ENCODE measurements at places on chromosomes 16 and 17.

DNA sequence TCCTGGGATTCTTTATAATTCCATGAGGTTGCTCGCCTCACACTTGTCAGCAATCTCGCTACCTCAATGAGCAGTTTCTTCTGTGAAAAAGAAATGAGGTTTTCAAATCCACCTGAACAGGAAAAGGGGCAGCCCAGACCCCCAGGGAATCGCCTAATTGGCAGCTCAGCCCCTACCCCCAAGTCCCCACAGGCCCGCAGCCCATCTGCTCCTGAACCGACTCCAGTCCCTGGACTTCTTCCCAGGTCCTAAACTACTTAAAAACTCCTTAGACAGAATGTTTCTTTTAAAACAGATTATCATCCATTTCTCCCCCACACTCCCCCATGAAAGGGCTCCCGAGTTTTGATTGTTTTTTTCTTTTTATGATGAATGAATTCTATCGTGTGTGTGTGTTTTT lies 89.8 kb downstream of the PMP22 start:
- peaks cover 5% of the 10 kb centered on the region for H3K27me3 ChIP-seq
- no peaks in the 10 kb centered on the region for H3K4me1 ChIP-seq
- H3K27ac ChIP-seq, result no peak overlapping the region
- H3K4me3 ChIP-seq, result no peak overlapping the region

DNA sequence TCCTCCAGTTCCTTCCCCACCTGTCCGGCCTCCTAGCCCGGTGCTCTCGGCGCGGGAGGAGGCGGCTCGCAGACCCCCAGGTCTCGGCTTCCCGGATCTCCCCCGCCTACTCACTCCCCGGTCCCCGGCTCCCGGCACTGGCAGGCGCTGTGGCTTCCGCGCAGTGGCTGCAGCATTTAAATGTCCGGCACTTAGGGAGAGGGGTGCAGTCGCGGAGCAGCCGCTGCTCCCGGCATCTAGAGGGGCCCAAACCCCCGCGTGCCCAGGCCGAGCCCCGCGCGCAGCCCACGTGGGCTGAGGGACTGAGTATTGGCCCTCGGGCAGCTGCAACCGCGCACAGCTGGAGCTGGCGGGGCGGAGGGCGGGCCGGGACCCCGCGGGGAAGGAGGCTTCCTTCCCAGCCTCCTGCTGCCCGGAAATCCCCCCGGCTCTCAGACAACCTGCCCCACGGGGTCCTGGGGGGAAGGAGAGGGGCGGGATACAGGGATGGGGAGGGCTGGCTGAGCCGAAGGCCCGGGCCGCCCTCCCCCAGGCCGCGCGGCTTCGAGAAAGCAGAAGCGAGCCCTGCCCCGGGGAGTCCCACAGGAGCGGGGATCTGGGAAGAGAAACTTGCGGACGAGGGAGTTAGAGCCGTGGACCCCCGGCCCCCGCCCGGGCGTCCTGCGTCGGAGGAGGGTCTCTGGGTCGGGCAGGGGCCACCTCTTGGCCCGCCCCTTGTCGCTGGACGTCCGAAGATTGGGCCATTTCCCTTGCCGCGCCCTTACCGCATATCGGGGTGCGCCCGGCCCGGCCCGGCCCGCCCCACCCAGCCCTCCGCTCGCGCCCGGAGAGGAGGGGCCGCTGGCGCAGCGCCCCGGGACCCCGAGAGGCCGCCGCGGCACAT lies at the start of gene MMP25:
TSS of gene MMP25 (plus strand) at position 804 of the 883 bp plus-strand sequence. CDS start 357 bp downstream, outside the sequence.
- peaks cover 10% of the 10 kb centered on the region for H3K27me3 ChIP-seq
- H3K36me3 ChIP-seq, result peaks cover 22% of the 10 kb centered on the region
- H3K4me3 ChIP-seq, result peak within 1 kb of the TSS; percentile 88
- peak; percentile 60 for DNase-seq

DNA sequence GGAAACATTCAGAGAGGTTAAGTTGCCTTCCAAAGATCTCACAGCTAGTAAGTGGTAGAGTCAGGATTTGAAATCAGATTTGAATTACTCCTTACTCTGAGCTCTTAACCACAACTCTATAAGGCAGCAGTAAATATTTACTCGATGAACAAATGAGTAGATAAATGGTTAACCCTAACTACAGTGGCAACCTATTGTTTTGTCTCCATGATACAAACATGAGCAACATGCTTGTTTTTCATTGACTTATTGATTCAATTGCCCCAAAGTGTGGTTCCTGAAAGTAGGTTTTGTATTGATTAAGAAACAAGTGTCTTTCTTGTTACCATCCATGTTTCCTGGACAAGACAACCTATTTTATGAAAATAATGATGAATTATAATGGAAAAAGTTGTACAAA lies 34.8 kb upstream of the DDX52 start:
- H3K27me3 ChIP-seq, result peaks cover 45% of the 10 kb centered on the region
- no peak for DNase-seq
- no peak overlapping the region for H3K4me3 ChIP-seq

DNA sequence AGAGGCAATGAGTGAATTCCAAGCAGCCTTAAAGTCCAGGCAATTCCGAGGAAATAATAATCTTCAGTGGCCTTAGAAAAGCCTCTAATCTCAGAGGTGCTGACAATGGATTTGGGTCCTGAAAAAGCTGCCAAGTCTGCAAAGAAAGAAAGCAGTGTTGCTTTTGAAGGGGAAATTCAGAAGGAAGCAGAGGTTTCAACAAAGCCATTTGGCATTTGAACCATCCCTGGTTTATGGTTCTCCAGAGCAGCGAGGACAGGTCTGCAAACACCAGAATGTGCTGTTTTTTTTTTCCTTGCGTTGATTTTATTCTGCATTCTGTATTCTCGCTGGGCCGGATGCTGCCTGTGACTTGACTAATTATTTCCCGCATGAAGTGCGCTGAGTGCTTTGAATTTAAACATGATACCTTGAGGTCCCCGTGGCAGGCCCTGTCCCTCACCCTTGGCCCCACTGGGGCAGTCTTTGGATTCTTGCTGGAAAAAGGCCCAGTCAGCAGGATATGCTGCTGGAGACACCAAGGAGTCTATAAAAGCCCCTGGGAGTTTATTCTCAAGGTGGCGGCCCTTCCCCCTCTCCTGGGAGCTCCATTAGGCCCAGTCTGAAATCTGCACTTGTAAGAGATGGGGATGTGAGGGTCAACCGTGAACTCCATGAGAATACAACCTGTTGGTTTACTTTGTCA lies 338.3 kb downstream of the HAPSTR1 start:
- DNase-seq, result no peak
- no peak overlapping the region for H3K27ac ChIP-seq
- peaks cover 2% of the 10 kb centered on the region for H3K27me3 ChIP-seq
- no peak overlapping the region for H3K4me3 ChIP-seq
- H3K4me1 ChIP-seq, result no peaks in the 10 kb centered on the region
- H3K36me3 ChIP-seq, result no peaks in the 10 kb centered on the region

GRCh38 chr16:74903120-74903519 lies 81.8 kb downstream of the WDR59 start:
- H3K4me1 ChIP-seq, result no peaks in the 10 kb centered on the region
- H3K27me3 ChIP-seq, result no peaks in the 10 kb centered on the region
- H3K36me3 ChIP-seq, result peaks cover 45% of the 10 kb centered on the region
- H3K4me3 ChIP-seq, result no peak overlapping the region

- no peak for DNase-seq
- no peak overlapping the region for H3K27ac ChIP-seq
- H3K27me3 ChIP-seq, result peaks cover under 1% of the 10 kb centered on the region
- peaks cover 11% of the 10 kb centered on the region for H3K4me1 ChIP-seq
- H3K4me3 ChIP-seq, result no peak overlapping the region
- peaks cover 1% of the 10 kb centered on the region for H3K36me3 ChIP-seq
Measured at GRCh38 chr17:51373489-51374152, 113.3 kb downstream of the UTP18 start.

DNA sequence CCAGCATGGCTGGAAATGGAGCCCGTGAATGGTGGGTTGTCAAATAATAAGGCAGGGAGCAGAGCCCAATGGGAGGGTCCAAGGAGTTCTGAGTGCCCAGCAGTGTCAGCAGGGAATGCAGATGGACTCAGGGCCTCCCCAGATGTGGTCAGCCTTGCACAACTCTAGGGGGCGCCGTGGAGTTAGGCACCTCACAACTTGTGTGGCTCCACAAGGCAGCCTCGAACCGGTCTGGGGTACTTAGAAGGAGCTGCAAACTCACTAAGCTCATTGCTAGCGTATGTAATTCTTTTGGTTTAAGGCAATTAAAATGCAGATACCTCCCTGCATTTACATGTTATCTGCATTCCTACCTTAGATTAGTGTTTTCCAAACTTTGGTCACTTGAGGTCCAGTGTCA lies 18.1 kb downstream of the IRF8 start:
- H3K27ac ChIP-seq, result no peak overlapping the region
- H3K4me1 ChIP-seq, result peaks cover 3% of the 10 kb centered on the region
- H3K4me3 ChIP-seq, result no peak overlapping the region

DNA sequence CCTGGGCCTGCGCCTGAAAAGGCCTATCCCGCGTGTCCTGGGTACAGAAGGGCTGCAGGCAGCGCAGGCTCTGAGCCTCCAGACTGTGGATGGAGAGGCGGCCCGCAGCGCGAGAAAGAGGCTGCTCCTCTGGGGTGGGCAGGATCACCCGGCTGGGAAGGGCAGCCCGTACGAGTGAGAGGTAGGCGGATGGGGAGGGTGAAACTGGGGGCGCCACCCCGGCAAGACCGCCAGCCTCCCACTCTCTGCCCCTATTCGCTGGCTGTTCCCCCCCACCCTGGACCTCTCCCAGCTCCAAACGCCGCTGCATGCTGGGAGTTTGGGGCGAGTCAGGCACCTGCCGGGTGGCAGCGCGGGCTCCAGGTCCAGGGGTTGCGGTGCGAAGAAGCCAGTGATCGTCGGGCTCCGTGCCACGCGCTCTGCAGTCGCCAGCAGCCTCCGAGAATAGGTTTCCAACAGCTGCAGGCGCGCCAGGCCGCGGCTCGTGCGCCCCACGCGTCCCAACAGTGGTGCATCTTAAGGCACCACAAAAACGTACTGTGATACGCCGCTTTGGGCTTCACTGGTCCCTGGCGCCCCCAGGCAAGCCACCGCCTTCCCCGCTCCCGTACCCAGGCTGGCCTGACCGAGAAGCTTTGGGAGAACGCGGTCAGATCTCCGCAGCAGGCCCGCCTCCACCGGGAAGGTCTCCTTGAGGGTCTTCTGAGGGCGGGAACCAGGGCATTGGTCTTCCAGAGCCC lies 1.1 kb downstream of the NOXO1 start:
- DNase-seq, result no peak
- H3K27me3 ChIP-seq, result peaks cover 39% of the 10 kb centered on the region
- H3K4me3 ChIP-seq, result no peak overlapping the region
- peaks cover 7% of the 10 kb centered on the region for H3K36me3 ChIP-seq
- peaks cover 7% of the 10 kb centered on the region for H3K4me1 ChIP-seq
- H3K27ac ChIP-seq, result no peak overlapping the region

GRCh38 chr16:19697756-19698318 lies 20.2 kb downstream of the KNOP1 start:
- no peak for DNase-seq
- H3K27me3 ChIP-seq, result no peaks in the 10 kb centered on the region
- H3K4me1 ChIP-seq, result peaks cover 25% of the 10 kb centered on the region

- no peaks in the 10 kb centered on the region for H3K4me1 ChIP-seq
- peaks cover 19% of the 10 kb centered on the region for H3K27me3 ChIP-seq
- no peaks in the 10 kb centered on the region for H3K36me3 ChIP-seq
- no peak overlapping the region for H3K27ac ChIP-seq
Measured at GRCh38 chr17:72580321-72581127, 459.7 kb downstream of the SOX9 start.

DNA sequence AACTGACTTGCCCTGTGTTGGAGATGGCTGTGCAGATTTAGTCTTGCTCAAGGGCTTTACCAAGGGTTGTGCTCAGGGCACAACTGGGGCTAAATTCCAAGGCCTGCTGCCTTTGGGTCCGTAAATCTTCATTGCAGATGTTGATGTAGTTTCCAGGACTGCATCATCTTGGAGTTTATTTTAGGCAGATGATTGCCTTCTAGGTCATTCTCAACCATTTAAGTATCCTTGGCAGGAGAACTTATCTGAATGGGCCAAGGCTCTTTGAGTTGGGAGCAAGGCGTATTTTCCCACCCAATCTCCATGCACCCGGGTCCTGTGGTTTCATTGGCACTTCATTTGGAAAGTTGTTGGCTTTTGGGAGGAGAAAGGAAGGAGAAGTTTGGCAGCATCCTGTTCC lies 200.3 kb downstream of the MSI2 start:
- no peaks in the 10 kb centered on the region for H3K27me3 ChIP-seq
- no peak for DNase-seq
- peaks cover 80% of the 10 kb centered on the region for H3K4me1 ChIP-seq
- H3K27ac ChIP-seq, result peak overlapping the region; percentile 96
- no peak overlapping the region for H3K4me3 ChIP-seq

Measured in activated CD8-positive, alpha-beta memory T cell treated with anti-CD3 and anti-CD28 coated beads, Interleukin-2, amount 10 ng/mL, durations not matched to agents 7 days and 5 days (primary cell).